ENCODE measurements at places on chromosomes 16 and 17.

DNA sequence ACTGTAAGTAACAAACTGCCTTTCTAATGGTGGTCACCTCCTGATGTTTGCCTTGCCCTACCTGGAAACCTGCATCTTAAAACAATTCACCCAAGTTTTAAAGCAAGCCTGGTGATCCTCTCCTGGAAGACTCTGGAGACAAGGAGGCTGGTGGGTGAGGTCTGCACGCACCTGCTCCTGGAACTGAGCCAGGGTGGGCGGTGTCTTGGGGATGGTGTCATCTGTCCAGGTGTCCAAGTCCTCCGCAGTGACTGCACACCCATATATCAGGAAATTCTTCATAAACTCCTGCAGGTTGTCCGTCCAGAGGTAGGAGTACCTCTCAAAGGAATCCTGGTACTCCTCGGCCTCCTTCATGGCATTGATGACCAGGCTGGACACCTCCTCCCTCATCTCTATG lies 44.9 kb downstream of the DNAH17 start:
- no peak for DNase-seq

DNA sequence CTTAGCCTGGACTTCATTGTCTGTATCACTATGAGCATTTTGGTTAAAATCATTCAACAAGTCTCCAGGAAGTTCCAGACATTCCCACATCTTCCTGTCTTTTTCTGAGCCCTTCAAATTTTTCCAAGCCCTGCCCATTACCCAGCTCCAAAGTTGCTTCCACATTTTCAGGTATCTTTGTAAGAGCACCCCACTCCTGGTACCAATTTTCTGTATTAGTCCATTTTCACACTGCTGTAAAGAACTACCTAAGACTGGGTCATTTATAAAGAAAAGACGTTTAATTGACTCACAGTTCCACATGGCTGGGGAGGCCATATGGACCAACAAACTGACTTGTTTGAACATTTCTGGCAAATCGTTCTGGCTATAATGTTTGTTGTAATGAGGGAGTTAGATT lies 67.4 kb downstream of the CDRT15 start:
- no peak for DNase-seq

- DNase-seq, result no peak
These were observed 6.9 kb upstream of the GJD3 start for GRCh38 chr17:40371261-40371929.

- DNase-seq, result no peak
These were observed 670 bp upstream of the CTF1 start for GRCh38 chr16:30895627-30896260.

DNA sequence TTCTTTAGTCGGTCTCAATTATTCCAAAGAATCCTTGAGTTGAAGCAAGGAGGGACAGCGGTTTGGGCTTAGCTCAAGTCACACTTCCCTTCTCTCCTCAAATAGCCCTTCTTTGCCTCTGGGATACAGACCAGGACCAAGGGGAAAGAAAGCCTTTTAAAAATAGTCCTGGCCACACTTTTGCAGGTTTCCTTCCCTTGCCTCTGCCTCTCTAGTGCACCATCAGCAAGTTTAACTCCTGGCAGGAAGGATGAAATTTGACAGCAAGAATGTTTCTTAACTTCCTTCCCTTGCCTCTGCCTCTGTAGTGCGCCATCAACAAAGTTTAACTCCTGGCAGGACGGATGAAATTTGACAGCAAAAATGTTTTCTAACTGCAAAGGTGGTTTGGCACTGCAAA lies 7.2 kb upstream of the G6PC1 start:
- DNase-seq, result no peak
